ENCODE measurements at places on chromosomes 16 and 17.

DNA sequence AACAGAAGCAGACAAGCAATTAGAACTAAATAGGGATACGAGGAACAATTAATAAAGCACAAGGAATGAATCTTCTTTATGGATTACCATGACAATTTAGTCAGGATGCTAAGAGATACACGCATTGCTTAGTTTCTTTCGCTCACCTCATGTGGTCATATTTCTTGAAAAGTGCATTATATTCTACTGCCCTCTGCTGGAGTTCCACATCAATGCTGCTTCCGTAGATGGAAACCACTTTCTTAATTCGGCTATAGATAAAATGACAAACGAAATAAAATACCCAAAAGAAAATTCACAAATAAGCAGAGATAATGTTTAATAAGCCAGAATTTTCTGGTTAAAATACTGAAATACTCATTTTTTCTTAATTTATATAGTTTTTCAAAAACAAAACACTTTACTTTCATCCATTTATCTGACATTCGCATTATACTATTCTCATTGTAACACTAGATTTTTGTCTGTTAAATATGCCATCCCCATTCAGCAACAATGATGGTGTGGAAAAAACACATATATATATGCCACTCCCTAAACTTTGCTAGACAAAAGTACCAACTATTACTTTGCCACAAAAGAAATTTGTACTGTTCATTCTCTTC is 22.0 kb upstream of the PHLPP2 start:
- no peak for DNase-seq

- no peak for DNase-seq
These were observed 51.4 kb downstream of the RAP1GAP2 start for GRCh38 chr17:2847381-2848333.

DNA sequence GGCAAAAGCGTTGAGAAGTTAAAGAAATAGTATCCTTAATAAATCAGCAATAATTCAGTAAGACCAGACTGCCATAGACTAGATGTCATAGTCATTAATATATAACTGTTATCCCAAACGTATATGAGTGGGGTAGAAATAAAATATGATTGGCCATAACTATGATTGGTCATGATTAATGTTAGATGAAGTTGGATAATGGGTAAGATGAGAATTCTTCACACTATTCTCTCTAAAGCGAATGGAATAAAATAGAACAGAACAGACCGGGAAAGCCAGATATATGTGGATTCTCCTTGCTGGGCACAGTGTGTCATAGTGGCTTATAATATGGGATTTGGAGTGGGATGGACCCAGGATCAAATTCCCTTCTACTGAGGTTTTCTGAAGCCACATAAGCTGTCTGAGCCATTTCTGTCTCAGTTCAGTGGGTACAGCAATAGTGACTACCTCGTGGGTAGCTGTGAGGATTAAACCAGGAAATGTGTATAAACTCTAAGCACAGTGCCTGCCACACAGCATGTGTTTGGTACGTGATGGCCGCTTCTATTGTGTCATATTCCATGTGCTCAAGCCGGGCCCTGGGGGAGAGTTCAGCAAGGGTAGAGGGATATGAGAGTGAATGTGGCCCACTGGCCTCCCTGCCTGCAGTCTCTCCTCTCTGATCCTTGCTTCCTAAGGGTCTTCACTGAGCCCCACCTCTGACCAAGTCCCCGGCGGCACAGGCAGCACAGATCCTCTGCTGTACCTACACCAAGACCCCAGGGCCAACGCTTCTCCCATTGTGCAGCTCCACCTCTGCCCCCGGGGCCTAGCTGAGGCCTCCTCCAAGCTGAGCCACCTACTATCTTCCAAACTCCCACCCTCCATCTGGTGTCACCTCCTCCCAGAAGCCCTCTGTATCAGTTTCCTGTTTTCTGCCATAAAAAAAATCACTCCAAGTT is 3.7 kb downstream of the CETP start:
- DNase-seq = no peak

GRCh38 chr16:878072-878784 is 77.7 kb upstream of the GNG13 start:
- DNase-seq = peak; percentile 11

DNA sequence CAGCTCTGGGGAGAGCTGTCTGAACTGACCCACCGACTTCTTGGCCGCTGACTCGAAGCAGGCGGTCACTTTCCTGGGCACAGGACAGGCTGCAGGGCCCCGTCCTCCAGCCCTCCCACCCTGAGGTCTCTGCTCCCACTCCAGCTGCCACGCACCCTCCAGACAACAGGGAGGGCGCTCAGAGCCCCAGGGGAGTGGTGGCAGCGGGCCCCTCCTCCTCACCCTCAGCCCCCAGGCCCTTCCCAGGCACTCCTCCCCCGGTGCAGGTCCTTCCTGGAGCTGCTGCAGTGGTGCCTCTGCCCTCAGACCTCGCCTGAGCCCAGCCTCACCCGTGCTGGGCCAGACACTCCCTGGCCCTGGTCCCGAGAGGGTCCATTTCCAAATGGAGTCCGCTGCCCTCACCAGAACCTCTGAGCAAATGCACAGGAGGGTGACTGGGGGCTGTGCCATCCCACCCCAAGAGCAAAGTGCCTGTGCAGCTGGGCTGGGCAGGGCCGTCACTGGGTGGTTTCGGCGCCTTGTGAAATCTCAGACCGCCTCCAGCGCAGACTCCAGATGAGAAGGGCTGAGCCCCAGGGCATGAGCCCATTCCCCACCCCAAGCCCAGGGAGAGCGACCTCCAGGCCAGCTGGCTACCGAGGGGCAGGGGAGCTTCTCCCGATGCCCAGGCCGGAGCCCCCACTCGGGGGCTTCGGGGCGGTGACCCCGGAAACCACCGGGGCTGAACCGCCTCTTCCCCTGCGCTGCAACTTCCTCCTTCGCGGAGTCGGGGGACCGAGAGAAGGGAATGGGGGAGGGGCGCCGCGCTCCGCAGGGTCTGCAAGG is 717 bp downstream of the CYBA start:
- DNase-seq = no peak

- DNase-seq = no peak
These were observed 17.1 kb upstream of the PHB1 start for GRCh38 chr17:49431743-49432142.

- DNase-seq = no peak
These were observed at the start of gene HNF1B for GRCh38 chr17:37744961-37745800. Gene HNF1B, minus strand, starts transcription at chr17:37745059. Its CDS starts 175 bp downstream, at chr17:37744884.
